ENCODE measurements at places on chromosomes 12 and 14. TPM values are rescaled to one million over a fixed set of nuclear protein-coding genes. Genes with fewer than 3 reads are reported as not detected.

MGST1 gene
- 8.8 TPM for total RNA-seq

SMCO2 gene
- 0.36 TPM for total RNA-seq

CLEC2A gene
- not detected for total RNA-seq

ERP29 gene
- total RNA-seq: 69.7 TPM

LIN7A gene
- total RNA-seq: not detected

DIO3 gene
- 4.4 TPM for total RNA-seq

C12orf42 gene
- not detected for total RNA-seq

FAM181A gene
- total RNA-seq: not detected

IRAK3 gene
- total RNA-seq: 2.4 TPM

AKAP3 gene
- 0.26 TPM for total RNA-seq

GRCh38 chr12:67068761-67069450 lies 200.3 kb upstream of the CAND1 start:
- H3K4me1 ChIP-seq: no peaks in the 10 kb centered on the region
- no peak for DNase-seq
- H3K27me3 ChIP-seq: peaks cover 12% of the 10 kb centered on the region

- H3K4me1 ChIP-seq: peaks cover 7% of the 10 kb centered on the region
- H3K4me3 ChIP-seq: no peak overlapping the region
- no peak for DNase-seq
- H3K27ac ChIP-seq: no peak overlapping the region
- H3K27me3 ChIP-seq: no peaks in the 10 kb centered on the region
Observed at GRCh38 chr14:67370830-67371229, 10.7 kb downstream of the EIF2S1 start.

- H3K4me3 ChIP-seq: no peak overlapping the region
- no peaks in the 10 kb centered on the region for H3K36me3 ChIP-seq
- DNase-seq: no peak
- H3K4me1 ChIP-seq: no peaks in the 10 kb centered on the region
- no peaks in the 10 kb centered on the region for H3K27me3 ChIP-seq
Observed at GRCh38 chr12:127205781-127206555, 1061.0 kb upstream of the TMEM132C start.

DNA sequence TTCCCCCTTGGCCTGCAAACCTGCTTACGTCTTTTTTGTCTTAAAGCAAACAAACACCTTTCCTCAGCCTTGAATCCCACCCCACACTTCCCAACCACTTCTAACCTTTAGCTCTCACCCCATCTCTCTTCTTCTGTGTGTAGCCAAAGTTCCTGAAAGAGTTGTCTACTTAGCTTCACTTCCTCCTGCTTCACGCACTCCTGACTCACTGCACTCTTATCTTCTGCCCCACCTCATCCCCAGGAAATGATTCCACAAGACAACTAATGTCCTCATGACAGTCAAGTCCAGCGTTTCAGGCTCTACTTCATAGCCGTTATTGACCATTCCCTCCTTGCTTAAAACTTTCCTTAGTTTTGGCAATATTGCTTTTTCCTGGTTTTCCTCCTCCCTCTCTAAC lies 22.4 kb downstream of the EIF2B2 start:
- H3K36me3 ChIP-seq: peaks cover 4% of the 10 kb centered on the region
- no peak for DNase-seq
- H3K27me3 ChIP-seq: no peaks in the 10 kb centered on the region
- H3K4me3 ChIP-seq: no peak overlapping the region
- no peaks in the 10 kb centered on the region for H3K4me1 ChIP-seq

- H3K27me3 ChIP-seq: no peaks in the 10 kb centered on the region
- H3K36me3 ChIP-seq: peaks cover 5% of the 10 kb centered on the region
- peak within 1 kb of the TSS; percentile 92 for H3K4me3 ChIP-seq
- peaks cover 5% of the 10 kb centered on the region for H3K4me1 ChIP-seq
- DNase-seq: peak; percentile 94
Observed at GRCh38 chr14:64914237-64915028, at the start of gene CHURC1. CHURC1 (plus strand) TSS chr14:64914455; CDS start chr14:64914496, 41 bp downstream.

GRCh38 chr12:68595241-68595640 lies 15.5 kb upstream of the RAP1B start:
- DNase-seq: no peak
- H3K27ac ChIP-seq: peak overlapping the region; percentile 67
- no peak overlapping the region for H3K4me3 ChIP-seq
- no peaks in the 10 kb centered on the region for H3K36me3 ChIP-seq

- no peaks in the 10 kb centered on the region for H3K27me3 ChIP-seq
- no peak for DNase-seq
- H3K4me1 ChIP-seq: no peaks in the 10 kb centered on the region
Observed at GRCh38 chr12:119615518-119616475, 22.2 kb downstream of the TMEM233 start.

DNA sequence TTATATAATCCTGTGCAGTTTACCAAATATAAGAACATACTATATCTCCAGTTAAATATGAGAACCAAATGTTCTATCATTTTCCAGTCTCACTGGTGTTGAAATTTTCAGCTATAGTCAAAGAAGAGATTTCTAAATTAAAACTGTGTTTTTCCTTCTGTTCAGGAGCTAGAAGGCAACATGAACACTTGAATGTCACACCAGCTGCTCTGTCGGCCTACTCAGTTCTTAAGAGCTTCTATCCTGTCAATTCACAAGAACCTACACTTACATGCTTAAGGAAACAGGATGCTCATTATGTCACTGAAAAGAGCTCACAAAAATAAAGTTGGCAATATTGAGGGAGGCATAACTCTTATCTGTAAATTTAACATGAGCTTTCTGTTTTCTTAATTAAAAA lies 43.1 kb downstream of the ATP2B1 start:
- no peak overlapping the region for H3K4me3 ChIP-seq
- H3K4me1 ChIP-seq: peaks cover 7% of the 10 kb centered on the region
- no peaks in the 10 kb centered on the region for H3K36me3 ChIP-seq
- no peak for DNase-seq
- H3K27me3 ChIP-seq: no peaks in the 10 kb centered on the region

DNA sequence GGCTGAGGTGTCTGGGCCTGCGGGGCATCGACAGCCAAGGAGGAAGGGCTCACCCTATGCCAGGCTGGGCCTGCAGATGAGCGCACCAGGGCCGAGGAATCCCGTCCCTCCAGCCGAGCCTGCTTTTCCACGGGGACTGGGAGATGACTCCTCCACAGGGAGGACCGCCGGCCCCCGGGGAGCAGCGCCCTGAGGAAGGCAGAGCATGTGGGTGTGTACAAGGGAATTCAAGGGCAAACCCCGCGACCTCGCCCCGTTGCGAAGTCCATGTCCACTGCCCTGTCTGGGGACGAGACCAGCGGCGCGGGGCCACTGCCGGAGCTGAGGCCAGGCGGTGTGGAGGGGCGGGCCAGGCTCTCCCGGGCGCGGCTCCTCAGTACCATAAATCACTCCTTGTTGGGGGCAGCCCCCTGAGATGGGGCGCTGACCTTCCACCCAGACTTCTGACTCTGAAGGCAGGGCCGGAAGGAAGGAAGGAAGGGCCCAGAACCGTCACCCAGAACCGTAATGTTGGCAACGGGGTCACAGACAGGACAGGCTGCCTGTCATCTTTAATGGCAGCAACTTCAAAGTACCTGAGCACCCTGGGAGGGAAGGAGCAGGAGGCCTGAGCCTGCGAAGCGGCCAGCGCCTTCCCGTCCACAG lies 52.5 kb downstream of the RNF34 start:
- H3K27ac ChIP-seq: no peak overlapping the region
- no peaks in the 10 kb centered on the region for H3K4me1 ChIP-seq
- no peak overlapping the region for H3K4me3 ChIP-seq
- no peaks in the 10 kb centered on the region for H3K27me3 ChIP-seq
- no peaks in the 10 kb centered on the region for H3K36me3 ChIP-seq
- no peak for DNase-seq

DNA sequence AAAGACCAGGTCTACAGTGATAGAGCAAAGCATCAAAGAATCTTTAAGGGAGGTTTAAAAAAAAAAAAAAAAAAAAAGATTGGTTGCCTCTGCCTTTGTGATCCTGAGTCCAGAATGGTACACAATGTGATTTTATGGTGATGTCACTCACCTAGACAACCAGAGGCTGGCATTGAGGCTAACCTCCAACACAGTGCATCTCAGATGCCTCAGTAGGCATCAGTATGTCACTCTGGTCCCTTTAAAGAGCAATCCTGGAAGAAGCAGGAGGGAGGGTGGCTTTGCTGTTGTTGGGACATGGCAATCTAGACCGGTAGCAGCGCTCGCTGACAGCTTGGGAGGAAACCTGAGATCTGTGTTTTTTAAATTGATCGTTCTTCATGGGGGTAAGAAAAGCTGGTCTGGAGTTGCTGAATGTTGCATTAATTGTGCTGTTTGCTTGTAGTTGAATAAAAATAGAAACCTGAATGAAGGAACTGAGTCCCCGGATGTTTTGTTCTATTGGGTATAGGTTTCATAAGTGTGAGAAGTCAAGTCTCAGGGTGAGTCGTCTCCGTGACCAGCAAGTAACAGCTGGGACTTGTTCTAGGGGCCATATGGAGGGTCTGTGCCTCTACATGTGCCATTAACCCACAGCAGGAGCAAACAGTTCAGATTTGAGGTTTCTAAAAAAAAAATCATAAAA lies 9.3 kb downstream of the PEBP1 start:
- H3K4me1 ChIP-seq: no peaks in the 10 kb centered on the region
- no peaks in the 10 kb centered on the region for H3K27me3 ChIP-seq
- H3K4me3 ChIP-seq: no peak overlapping the region
- DNase-seq: no peak

DNA sequence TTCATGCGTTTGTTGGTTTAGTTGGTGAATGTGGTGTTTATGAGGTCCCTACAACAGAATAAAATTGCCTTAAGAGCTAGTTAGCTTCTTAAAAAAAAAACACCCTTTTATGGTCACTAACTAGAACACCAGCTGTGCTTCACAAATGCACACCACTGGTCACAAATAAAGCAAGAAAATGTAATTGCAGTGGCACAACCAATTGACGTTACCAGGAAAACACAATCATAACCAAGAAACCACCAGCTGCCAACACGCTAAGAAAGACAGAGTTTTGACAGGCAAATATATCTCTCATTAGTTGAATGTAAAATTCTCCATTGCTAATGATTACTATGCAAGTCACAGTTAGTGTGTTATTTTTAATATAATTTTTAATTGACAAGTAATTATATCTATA lies 389.9 kb downstream of the ADAMTS20 start:
- no peak overlapping the region for H3K27ac ChIP-seq
- no peaks in the 10 kb centered on the region for H3K27me3 ChIP-seq
- H3K4me3 ChIP-seq: no peak overlapping the region

DNA sequence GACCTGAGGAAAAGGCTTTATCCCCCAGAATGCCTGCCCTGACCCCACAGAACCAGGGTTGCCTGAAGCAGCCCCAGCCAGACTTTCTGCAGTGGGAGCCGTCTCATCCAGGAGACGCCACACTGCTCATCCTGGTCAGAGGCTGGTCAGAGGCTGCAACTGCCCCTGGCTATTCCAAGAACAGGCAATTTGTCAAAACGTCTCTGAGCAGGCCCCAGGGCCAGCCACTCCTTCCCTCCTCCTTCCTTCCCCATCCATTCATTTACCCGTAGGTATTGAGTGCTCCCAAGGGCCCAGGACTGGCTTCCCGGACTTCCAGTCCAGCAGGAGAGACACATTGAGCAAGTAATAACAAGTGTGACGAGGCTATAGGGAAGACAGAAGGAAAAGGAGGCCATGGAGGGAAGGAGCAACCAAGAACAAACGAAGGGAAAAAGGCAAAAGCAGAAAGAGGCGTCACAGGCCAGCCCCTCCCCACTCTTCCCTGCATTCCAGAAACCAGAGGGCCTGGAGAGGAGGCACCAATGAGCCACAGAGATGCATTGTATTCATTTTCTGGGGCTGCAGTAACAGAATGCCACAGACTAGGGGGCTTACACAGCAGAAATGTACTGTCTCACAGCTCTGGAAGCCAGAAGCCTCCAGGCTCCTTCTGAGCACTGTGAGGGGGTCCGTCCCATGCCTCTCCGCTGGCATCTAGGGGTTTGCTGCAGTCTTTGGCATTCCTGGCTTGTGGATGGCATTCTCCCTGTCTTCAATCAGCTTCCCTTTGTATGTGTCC lies 21.0 kb upstream of the CD9 start:
- no peak for DNase-seq
- H3K27ac ChIP-seq: no peak overlapping the region
- no peaks in the 10 kb centered on the region for H3K36me3 ChIP-seq
- H3K4me1 ChIP-seq: no peaks in the 10 kb centered on the region
- H3K27me3 ChIP-seq: no peaks in the 10 kb centered on the region
- H3K4me3 ChIP-seq: no peak overlapping the region

DNA sequence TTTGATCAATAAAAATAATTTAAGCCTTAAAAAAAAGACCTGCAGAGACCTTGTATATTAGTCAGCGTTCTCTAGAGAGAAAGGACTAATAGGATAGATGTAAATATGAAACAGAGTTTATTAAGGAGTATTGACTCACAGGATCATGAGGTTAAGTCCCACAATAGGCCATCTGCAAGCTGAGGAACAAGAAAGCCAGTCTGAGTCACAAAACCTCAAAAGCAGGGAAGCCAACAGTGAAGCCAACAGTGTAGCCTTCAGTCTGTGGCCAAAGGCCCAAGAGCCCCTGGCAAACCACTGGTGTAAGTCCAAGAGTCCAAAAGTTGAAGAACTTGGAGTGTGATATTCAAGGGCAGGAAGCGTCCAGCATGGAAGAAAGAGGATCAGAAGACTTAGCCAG lies 66.3 kb downstream of the TBX5 start:
- no peaks in the 10 kb centered on the region for H3K4me1 ChIP-seq
- no peaks in the 10 kb centered on the region for H3K36me3 ChIP-seq
- no peaks in the 10 kb centered on the region for H3K27me3 ChIP-seq
- DNase-seq: no peak
- H3K27ac ChIP-seq: no peak overlapping the region
- H3K4me3 ChIP-seq: no peak overlapping the region

GRCh38 chr12:10722502-10722904 lies 620 bp downstream of the YBX3 start:
- peaks cover 38% of the 10 kb centered on the region for H3K4me1 ChIP-seq
- H3K36me3 ChIP-seq: peaks cover 8% of the 10 kb centered on the region
- no peak for DNase-seq
- peak overlapping the region; percentile 88 for H3K4me3 ChIP-seq
- H3K27ac ChIP-seq: peak overlapping the region; percentile 91

GRCh38 chr12:6827982-6828780 lies at the start of gene P3H3:
P3H3 (plus strand) TSS chr12:6828407; CDS start chr12:6828441, 34 bp downstream.
- H3K36me3 ChIP-seq: no peaks in the 10 kb centered on the region
- peak within 1 kb of the TSS; percentile 65 for H3K4me3 ChIP-seq
- peaks cover 10% of the 10 kb centered on the region for H3K4me1 ChIP-seq
- H3K27ac ChIP-seq: peak within 1 kb of the TSS; percentile 63
- H3K27me3 ChIP-seq: no peaks in the 10 kb centered on the region

DNA sequence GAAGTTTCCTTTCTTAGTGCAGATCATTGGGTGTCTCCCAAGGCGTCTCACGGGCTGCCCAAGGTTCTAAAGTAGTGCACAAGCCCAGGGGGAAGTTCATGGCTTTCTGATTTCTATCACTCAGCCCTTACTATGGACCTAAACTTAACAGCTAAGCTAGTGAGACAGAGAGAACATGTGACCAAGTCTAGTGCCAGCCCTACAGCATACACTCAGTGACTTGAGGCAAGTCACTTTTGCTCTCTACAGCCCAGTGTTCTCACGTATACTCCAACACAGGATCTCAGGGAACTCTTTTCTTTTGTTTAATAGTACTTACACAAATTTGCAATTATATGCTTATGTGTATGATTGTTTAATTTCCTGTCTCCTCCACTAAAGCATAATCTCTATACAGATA lies 48.6 kb downstream of the NKX2-1 start:
- H3K4me1 ChIP-seq: no peaks in the 10 kb centered on the region
- H3K27ac ChIP-seq: no peak overlapping the region
- no peak overlapping the region for H3K4me3 ChIP-seq
- no peak for DNase-seq
- H3K27me3 ChIP-seq: no peaks in the 10 kb centered on the region

All from Panc1 (cell line).